ENCODE measurements at places on chromosomes 5 and 9.
A peak's percentile ranks its signal among the peaks of the same experiment; 100 is the strongest.

- DNase-seq, result no peak
Measured at GRCh38 chr5:61969347-61969746, 336.7 kb upstream of the KIF2A start.

GRCh38 chr5:74334762-74335384 lies 305.7 kb downstream of the ENC1 start:
- DNase-seq, result no peak

- DNase-seq, result peak; percentile 6
Measured at GRCh38 chr5:67577424-67577823, 380.8 kb upstream of the CD180 start.

- DNase-seq, result no peak
Measured at GRCh38 chr5:78690253-78690972, 41.8 kb upstream of the LHFPL2 start.

- DNase-seq, result no peak
Measured at GRCh38 chr5:157331807-157332206, 65.9 kb downstream of the CYFIP2 start.

All from NCI-H1092 treated with DMSO at 0.1 percent for 48 hours (cell line).